ENCODE measurements at places on chromosomes 2 and 18.
A peak's percentile ranks its signal among the peaks of the same experiment; 100 is the strongest.

GRCh38 chr2:80291656-80292055 is 12.9 kb downstream of the LRRTM1 start:
- H3K36me3 ChIP-seq: no peaks in the 10 kb centered on the region
- no peaks in the 10 kb centered on the region for H3K27me3 ChIP-seq
- H3K4me1 ChIP-seq: peaks cover 5% of the 10 kb centered on the region

- no peak overlapping the region for H3K4me3 ChIP-seq
- H3K27ac ChIP-seq: no peak overlapping the region
- H3K36me3 ChIP-seq: no peaks in the 10 kb centered on the region
- H3K4me1 ChIP-seq: peaks cover 10% of the 10 kb centered on the region
- no peaks in the 10 kb centered on the region for H3K27me3 ChIP-seq
- no peak for DNase-seq
These were observed 326.9 kb upstream of the HNRNPA3 start for GRCh38 chr2:176885661-176886060.

GRCh38 chr2:201233812-201234662 is 26.3 kb upstream of the CASP8 start:
- peak overlapping the region; percentile 65 for H3K4me3 ChIP-seq
- peak overlapping the region; percentile 74 for H3K27ac ChIP-seq
- no peak for DNase-seq
- H3K27me3 ChIP-seq: peaks cover 4% of the 10 kb centered on the region
- peaks cover 20% of the 10 kb centered on the region for H3K4me1 ChIP-seq
- peaks cover 3% of the 10 kb centered on the region for H3K36me3 ChIP-seq

DNA sequence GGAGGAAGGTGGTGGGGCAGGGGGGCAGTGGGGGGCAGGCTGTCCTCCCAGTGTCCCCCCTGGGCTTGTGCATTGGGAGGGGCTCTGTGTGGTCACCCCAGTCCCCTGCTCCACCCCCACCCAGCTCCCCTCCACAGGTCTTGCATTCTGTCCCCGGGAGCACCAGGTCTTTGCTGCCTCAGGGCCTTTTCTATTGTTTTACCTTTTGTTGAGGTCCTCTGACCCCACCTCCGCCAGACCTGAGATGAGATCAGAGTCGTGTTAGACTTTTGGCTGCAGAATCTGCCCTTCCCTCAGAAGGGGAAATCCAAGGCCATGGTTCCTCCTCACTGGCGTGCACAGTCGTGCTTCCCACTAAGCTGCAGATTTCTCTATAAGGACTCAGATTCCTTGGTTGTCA is 20.8 kb downstream of the ATG4B start:
- H3K27ac ChIP-seq: no peak overlapping the region
- no peak for DNase-seq
- peaks cover 52% of the 10 kb centered on the region for H3K36me3 ChIP-seq
- H3K4me1 ChIP-seq: no peaks in the 10 kb centered on the region
- no peak overlapping the region for H3K4me3 ChIP-seq
- H3K27me3 ChIP-seq: no peaks in the 10 kb centered on the region

DNA sequence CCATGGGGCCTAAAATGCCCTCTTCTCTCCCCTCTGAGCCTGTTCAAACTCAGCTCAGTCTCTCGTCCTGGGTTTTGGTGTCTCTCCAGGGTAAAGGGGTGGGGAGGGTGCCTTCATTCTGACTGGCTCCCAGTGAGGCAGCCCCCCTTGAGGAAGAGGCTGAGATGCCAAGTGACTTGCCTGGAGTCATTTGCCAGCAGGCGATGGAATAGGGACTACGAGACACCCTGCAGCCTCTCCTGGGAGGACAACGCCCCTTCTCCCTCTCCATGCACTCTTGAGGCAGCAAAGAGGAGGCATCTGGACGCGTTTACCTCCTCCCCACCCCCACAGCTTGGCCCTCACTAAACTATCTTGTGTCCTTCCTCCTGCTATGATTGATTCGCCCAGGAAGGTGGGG is 760 bp upstream of the STON1 start:
- H3K27ac ChIP-seq: no peak overlapping the region
- DNase-seq: peak; percentile 20
- H3K36me3 ChIP-seq: peaks cover 5% of the 10 kb centered on the region
- H3K27me3 ChIP-seq: no peaks in the 10 kb centered on the region
- peak overlapping the region; percentile 84 for H3K4me3 ChIP-seq

DNA sequence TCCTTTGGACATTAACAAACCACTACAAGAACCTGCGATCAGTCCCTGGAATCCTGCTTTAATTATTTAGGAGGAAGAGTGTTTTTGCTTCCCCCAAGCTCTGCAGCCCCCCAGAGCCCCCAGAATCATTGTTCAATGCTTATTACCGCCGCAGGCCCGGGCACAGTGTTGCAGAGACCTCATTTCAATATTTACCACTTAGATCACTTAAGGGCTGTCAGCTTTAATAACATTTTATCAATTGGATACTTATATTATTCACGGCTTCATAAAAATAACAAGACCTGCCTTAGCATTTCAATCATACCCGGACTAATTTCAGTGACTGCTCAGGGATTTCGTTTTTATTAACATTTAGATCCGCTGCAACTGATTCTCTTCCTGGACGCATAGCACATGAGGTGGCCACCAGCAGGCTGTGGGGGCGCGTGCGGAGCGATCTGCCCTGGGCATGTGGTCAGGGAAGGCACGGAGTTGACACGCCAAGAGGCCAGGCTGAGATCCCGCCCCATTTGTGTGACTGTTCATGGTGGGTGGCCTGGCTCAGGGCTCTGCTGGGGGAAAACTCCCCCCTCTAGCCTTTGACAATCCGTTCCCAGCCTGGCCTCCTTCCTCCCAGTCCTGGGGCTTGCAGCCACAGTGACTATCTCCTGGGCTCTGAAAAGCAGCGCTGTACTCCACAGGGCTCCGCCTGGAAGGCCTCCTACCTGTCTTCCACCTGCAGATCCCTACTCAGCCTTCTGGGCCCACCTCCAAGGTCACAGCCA is 267.6 kb downstream of the SRBD1 start:
- DNase-seq: peak; percentile 18
- no peak overlapping the region for H3K27ac ChIP-seq
- peaks cover 3% of the 10 kb centered on the region for H3K27me3 ChIP-seq
- H3K36me3 ChIP-seq: no peaks in the 10 kb centered on the region
- no peak overlapping the region for H3K4me3 ChIP-seq

DNA sequence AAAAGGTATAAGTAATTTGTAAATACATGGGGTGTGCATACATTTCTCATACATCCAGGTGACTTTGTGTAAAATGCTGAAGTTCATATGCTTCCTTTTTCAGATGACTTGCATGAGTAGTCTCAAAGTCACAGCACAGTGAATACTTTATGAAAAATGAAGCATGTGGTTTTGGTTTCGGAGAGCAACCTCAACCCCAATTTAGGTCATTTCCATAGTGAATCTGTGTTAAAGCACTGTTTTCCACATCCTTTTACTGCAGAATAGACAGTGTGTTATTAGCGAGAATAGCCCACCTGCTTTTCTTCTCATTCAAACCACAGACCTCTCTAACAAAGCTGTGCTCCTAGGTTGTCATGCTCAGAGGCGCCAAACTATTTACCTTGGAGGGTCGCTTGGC is 204.4 kb upstream of the RASGRP3 start:
- H3K4me1 ChIP-seq: no peaks in the 10 kb centered on the region
- H3K27ac ChIP-seq: no peak overlapping the region
- DNase-seq: no peak
- peaks cover 3% of the 10 kb centered on the region for H3K36me3 ChIP-seq
- H3K4me3 ChIP-seq: no peak overlapping the region
- no peaks in the 10 kb centered on the region for H3K27me3 ChIP-seq

- DNase-seq: no peak
- H3K4me1 ChIP-seq: no peaks in the 10 kb centered on the region
- H3K27me3 ChIP-seq: no peaks in the 10 kb centered on the region
- no peak overlapping the region for H3K27ac ChIP-seq
- H3K36me3 ChIP-seq: no peaks in the 10 kb centered on the region
- H3K4me3 ChIP-seq: no peak overlapping the region
These were observed 200.3 kb upstream of the ID2 start for GRCh38 chr2:8481463-8482009.

GRCh38 chr18:2997429-2997828 is 15.5 kb downstream of the LPIN2 start:
- H3K36me3 ChIP-seq: peaks cover 19% of the 10 kb centered on the region
- no peaks in the 10 kb centered on the region for H3K27me3 ChIP-seq
- DNase-seq: no peak
- no peak overlapping the region for H3K4me3 ChIP-seq
- H3K27ac ChIP-seq: 0 out of 2 replicates have a peak overlapping the region, but pooled peaks have one; percentile 88

DNA sequence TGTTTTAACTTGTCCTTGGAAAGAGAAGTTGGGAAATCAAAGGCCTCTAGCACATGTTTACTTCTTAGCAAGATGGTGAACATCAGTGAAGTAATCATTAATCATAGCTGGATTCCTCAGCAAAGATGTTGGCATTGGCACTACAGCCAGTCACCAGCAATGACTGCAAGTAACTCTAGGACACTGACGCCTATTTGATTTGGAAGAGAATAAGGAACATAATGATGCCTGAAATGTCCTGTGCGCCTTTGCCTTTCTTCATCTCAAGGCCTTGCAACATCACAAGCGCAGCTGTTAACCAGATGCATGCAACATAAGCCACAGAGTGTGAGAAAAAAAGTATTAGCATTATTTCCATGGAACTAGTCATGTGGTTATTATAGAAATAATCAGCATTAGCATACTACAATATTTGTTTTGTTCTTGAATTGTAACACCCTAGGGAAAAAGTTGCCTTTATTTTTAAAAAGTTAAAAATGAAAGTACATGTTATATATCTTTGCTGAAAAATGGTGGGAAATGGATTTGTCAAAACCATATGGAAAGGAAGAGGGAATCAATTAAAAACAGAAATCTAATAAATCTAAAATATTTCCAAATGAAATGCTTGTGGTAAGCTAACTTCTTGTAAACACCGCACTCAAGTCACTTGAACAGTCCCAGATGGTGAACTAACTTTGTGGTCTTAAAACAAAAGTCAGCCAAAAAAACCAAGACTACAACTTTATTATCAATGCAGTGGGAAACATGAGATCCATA is 55.6 kb downstream of the THADA start:
- no peak overlapping the region for H3K4me3 ChIP-seq
- peaks cover 5% of the 10 kb centered on the region for H3K36me3 ChIP-seq
- H3K4me1 ChIP-seq: no peaks in the 10 kb centered on the region
- H3K27me3 ChIP-seq: no peaks in the 10 kb centered on the region
- H3K27ac ChIP-seq: no peak overlapping the region

DNA sequence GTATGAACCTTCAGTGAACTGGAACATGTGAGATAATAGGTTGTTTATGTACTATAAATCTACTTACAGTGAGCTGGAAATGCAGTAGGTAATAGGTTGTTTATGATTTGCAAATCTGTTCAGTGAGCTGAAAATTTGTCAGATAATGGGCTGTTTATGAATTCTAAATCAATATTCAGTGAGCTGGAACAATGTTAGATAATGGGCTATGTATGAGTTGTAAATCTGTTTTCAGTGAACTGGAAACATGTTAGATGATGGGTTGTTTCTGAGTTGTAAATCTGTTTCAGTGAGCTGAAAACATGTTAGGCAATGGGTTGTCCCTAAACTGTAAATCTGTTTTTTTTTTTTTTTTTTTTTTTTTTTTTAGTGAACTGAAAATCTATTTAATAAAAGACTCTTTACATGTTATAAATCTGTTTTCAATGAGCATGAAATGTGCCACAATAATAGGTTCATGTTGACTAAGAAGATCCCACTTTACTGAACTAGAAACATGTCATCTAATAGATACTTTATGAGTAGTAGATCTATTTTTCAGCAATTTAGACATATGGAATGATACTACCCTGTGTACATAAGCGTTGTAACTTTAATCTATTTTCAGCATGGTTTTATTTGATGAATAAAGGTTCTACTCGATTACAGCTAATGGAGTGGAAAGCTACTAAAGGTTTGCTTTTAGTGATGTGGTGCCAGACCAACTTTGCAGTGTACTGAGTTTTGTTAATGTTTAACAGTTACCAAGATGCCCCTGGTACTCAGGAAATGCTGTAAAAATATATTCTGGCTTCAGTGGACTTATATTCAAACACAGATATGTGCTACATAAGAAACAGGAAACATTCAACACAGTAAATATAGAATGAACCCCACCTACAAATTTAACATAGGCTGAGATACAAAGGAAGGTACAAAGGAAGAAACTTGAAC is 1471.8 kb downstream of the LRP1B start:
- H3K4me3 ChIP-seq: no peak overlapping the region
- DNase-seq: no peak
- H3K27ac ChIP-seq: no peak overlapping the region
- H3K36me3 ChIP-seq: no peaks in the 10 kb centered on the region
- H3K4me1 ChIP-seq: no peaks in the 10 kb centered on the region

DNA sequence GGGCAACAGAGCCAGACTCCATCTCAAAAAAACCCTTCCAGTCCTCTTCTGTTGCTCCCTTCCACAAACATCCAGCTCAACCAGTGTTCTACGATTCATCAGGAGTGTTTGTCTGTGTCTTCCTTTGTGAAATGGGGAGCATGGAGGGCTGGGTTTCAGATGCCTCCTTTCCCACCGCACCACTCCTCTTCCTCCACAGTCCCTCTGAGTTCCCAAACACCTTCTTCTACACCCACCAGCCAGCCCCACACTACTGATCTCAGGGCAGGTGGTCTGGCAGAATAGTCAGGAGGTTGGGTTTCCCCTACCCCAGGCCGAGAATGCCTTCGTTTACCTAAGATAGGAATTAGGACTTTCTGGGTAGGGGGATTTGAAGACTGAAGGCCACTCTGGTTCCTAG is 36.9 kb downstream of the NGEF start:
- peaks cover 10% of the 10 kb centered on the region for H3K4me1 ChIP-seq
- no peaks in the 10 kb centered on the region for H3K27me3 ChIP-seq
- no peak overlapping the region for H3K4me3 ChIP-seq
- no peaks in the 10 kb centered on the region for H3K36me3 ChIP-seq

- peaks cover 4% of the 10 kb centered on the region for H3K36me3 ChIP-seq
- H3K4me3 ChIP-seq: peak overlapping the region; percentile 72
- H3K27ac ChIP-seq: no peak overlapping the region
These were observed 362 bp upstream of the PSTPIP2 start for GRCh38 chr18:46072376-46072867.

DNA sequence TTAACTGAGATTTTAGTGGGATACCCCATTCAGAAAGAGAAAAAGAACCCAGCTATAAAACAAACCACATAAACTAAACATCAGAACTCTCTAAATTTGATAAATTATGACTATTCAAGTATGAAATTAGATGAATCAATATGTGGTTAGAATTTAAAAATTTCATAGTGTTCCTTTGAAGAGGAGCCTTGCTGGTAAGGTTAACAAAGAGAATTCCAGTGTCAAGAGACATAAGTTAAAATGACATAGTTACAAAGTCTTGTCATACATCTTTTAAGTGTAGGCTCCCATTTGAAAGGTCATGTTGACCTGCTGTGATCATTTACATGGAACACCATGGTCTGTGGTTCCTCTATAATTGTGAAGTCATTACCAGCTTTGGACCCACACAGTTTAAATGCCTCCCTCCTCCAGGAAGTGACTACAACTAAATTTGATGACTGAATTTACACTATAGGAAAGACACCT is 231.6 kb upstream of the ETAA1 start:
- H3K36me3 ChIP-seq: no peaks in the 10 kb centered on the region
- H3K27me3 ChIP-seq: no peaks in the 10 kb centered on the region

GRCh38 chr18:78144669-78145068 is 834.9 kb upstream of the SALL3 start:
- H3K4me3 ChIP-seq: no peak overlapping the region
- no peak for DNase-seq
- no peak overlapping the region for H3K27ac ChIP-seq
- H3K4me1 ChIP-seq: peaks cover 15% of the 10 kb centered on the region
- peaks cover 10% of the 10 kb centered on the region for H3K27me3 ChIP-seq
- H3K36me3 ChIP-seq: peaks cover 30% of the 10 kb centered on the region

- H3K4me3 ChIP-seq: no peak overlapping the region
- no peaks in the 10 kb centered on the region for H3K36me3 ChIP-seq
- peaks cover 38% of the 10 kb centered on the region for H3K4me1 ChIP-seq
- peak; percentile 51 for DNase-seq
- H3K27ac ChIP-seq: no peak overlapping the region
- H3K27me3 ChIP-seq: peaks cover 5% of the 10 kb centered on the region
These were observed 60.7 kb downstream of the COL6A3 start for GRCh38 chr2:237353215-237353614.

Measured in WTC11 (cell line).